IPS DF 6.9 (cell line): ENCODE measurements at places on chromosomes 6 and 20.

DNA sequence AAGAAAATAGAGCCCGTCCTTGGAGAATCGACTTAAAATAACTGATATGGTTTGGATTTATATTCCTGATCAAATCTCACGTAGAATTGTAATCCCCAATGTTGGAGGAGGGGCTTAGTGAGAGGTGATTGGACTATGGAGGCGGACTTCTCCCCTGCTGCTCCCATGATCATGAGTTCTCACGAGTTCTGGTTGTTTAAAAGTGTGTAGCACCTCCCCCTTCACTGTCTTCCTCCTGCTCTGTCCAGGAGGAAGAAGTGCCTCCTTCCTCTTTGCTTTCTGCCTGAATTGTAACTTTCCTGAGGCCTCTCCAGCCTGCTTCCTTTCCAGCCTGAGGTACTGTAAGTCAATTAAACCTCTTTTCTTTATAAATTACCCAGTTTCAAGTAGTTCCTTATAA is 529.2 kb downstream of the HAO1 start:
- DNase-seq, result no peak

- no peak for DNase-seq
Observed at GRCh38 chr6:12804952-12805645, 88.5 kb downstream of the PHACTR1 start.

- DNase-seq, result no peak
Observed at GRCh38 chr6:31305703-31306219, 33.9 kb upstream of the HLA-C start.

DNA sequence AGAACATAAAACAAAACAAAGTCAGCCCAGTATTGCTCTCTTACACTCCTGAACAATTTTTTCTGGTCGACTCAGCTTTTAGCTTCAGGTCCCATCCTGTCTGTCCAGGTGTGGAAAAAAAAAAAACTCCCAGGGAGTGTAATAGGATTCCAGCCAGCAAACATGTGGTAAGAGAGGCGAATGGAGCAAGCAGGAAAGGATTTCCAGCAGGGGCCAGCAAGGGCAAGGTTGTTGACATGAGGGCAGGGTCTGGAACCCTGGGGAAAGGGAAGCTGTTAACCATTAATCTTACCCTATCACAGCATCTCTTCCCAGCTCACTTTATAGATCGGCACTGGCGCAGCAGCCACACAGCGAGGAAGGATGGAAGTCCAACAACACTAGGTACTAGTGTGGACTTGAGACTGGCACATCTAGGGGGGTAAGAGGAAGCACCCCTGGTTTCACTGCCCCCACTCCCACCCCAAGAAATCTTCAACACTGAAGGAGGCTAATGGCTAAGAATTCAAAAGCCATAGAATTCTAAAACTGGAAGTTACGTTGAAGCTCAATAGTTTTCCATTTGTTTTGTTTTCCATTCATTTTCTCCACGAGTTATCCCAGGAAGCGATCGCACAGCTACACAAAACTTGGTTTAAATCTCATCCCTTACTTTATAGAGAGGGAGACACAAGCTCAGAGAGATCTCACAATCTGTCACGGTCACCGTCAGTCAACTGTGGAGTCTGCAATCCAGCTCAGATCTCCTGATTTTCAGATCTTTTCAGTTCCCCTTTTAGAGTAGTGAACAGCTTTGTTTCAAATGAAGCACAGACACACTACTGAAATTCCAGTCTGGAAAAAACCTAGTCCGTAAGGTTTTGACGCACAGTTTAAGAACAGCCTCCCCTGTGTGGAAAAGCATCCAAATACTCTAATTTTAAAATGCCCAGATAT is 53.3 kb downstream of the SLC22A23 start:
- no peak for DNase-seq

GRCh38 chr20:14214046-14214445 is 123.4 kb downstream of the FLRT3 start:
- no peak for DNase-seq

GRCh38 chr6:125699591-125699990 is 49.8 kb upstream of the HEY2 start:
- DNase-seq, result no peak

GRCh38 chr20:47262365-47263013 is 94.0 kb downstream of the ZMYND8 start:
- no peak for DNase-seq

DNA sequence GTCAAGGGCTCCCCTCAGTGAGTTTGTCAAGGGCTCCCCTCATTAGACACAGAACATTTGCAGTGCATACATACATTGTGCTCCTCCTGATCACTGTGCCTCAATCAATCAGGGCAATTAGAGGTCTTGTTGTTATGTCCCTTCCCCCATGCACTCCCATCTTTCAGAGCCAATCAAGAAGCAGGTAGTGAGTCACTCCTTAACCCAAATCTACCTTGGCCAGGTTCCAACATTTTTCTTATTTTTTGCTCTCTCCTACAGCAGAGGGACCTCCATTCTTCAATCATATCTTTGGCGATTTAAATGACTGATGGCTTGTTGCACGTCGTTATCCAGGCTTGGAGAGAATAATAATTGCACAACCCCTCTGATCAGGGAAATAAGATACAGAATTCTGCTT is 409.9 kb upstream of the SPTLC3 start:
- DNase-seq, result no peak
